ENCODE measurements at places on chromosomes 12 and 14.

- no peak for DNase-seq
Observed at GRCh38 chr12:72315858-72316257, 43.7 kb downstream of the TRHDE start.

- no peak for DNase-seq
Observed at GRCh38 chr12:107411792-107412535, 273.6 kb upstream of the PWP1 start.

- DNase-seq: no peak
Observed at GRCh38 chr14:71319666-71320065, 412.4 kb downstream of the PCNX1 start.

- no peak for DNase-seq
Observed at GRCh38 chr14:51321036-51321435, 81.0 kb downstream of the TMX1 start.

GRCh38 chr14:38866461-38866860 is 236.6 kb downstream of the SEC23A start:
- no peak for DNase-seq

DNA sequence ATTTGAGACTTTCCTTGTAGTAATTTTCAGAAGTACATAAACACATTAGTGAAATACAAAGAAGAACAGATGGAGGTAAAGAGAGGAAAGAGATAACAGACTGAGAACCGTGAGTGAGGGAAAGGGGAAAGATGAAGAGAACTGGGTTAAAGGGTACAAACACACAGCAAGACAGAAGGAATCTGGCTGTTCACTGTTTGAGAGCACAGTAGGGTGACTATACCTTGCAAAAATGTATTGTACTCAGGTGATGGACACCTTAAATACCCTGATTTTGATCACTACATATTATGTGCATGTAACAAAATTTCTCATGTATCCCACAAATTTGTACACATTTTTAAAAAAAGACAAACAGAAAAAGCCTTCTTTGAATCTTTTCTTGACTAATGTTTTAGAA is 2.7 kb upstream of the TRHDE start:
- no peak for DNase-seq

DNA sequence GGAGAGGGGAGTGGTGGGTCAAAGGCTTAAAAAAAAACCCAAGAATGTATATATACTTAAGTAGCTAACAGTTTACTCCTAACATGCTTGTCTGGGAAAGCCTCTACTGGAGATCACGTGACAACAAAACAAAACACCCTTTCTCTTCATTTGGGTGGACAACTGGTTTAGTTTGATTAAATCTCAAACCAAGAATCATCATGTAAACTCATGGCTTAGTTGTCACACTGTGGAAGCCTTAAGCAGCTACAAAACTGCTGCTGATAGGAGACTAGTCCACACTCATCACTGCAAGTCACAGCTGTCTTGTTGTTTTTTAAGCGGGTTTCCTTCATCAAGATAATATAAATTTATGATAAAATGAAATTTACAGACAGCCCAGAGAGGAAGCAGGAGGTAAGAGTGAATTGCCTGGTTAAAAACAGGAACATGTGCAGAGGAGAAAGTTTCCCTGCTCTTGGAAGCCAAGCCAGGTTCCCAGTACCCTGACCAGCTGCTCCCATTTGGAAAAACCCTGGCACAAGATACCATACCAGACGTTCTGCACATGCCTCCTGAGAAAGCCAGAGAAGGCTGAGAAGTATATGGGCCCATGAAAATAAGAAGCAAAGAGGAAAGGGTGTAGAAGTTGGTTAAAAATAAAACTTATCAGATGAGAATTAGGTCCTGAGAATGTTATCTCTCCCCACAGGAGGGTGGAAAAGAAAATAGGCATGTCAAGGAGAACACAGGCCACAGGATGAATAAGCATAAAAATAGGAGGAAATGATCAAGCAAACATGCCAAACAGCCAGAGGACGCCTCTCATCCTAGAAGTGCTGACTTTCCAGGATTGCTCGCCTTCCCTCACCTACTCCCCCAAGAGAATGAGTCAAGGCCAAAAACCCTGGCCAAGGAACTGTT is 34.0 kb downstream of the EGLN3 start:
- DNase-seq: no peak

DNA sequence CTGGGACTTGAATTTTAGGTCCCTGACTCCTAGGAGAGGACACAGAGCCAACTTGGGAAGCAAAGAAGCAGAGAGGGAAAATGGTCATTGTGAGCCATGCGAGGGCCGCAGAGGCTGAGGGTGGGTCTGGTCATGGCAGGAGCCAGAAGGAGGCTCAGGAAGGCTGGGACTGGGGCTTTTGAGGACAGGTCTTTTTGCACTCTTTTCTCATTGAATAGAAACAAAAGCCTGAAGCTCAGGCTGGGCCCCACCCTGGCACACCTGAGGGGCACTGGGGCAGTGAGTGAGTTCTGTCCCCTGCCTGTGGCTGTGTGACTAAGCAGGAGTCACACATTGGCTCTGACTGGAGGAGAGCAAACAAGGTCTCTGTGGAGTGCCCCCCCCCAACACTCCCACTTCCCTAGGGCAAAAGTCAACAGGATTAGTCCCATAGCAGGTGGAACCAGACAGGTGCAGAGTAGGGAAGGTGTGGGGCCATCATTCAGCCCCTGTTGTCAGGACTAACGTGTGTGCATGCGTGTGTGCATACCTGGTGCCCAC is 2.8 kb downstream of the KRT7 start:
- no peak for DNase-seq

DNA sequence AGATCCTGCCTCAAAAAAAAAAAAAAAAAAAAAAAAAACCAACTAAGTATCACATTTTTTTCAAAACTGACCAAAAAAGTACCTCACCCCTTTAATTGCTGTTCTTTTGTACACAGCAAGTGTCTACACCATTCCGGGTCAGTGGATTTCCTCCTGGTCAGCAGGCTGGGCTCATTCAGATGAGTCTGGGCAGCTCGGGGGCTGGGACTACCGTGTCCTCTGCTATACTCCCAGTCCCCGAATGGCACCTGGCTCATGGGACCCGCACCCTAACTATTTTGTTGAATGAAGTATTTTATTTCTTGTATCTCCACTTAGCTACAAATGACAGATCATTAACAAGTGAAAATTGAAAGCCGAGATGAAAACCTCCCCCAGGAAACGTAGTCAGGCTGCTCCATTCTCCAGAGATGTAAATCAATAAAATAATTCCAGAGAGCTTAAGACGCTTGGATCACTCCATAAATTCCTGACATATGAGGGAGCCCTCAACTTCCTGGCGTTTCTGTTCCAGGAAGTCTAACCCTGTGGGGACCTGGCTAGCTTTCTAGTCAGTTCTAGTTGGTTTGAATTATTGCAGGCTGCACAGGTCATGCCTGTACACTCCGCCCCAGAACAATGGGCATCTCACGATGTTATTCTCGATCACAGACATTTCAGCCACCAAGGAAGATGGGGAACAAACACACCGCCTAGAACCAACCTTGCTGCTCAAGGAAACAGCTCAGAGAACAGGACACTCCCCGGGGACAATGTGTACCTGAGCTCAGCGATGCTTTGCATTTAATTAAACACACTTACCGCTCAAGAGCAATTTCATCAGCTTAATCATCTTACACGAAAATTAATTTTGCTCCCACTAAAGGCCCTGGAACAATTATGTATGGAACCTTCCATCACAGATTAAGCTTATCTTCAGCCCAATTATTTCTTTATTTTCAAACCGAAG is 76.3 kb downstream of the RIMBP2 start:
- no peak for DNase-seq

DNA sequence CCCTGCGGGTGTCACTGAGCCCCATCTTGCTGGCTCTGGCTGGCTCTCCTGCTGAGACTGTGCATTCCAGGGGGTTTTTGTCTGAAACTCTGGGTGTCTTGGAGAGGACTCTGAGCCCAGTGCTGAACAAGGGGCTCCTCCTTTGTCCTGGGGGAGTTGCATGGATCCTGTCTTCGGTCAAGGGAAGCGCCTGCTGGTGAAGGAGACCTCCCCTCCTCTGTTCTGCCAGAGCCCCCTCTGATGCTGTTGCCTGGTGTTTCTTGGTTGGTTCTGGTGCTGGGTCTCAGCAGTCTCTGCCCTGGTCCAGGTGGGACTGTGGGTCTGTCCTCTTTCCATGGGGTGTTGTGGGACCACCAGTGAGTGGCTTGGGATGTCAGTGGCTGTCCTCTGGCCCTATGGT is 380.9 kb downstream of the TMEM121 start:
- DNase-seq: no peak

DNA sequence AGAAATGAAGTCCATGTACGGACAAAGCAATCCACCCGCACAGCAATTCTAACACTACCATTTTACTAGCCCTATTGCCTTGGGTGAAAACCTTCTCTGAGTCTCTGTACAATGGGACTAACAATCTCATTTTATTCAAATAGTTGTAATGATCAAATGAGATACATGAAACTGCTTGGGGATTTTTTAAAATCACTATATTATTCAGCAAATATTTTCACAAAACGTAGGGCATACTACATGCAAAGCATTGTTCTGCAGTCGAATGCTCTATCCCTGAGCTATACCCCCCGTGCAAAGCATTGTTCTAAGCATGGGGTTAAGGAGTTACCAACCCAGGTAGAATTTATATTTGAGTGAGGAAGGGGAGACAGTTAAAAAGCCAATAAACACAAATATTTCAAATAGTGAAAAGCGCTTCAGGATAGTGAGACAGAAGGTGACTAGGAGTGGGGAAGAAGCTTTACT is 554 bp upstream of the ATF7 start:
- DNase-seq: no peak

DNA sequence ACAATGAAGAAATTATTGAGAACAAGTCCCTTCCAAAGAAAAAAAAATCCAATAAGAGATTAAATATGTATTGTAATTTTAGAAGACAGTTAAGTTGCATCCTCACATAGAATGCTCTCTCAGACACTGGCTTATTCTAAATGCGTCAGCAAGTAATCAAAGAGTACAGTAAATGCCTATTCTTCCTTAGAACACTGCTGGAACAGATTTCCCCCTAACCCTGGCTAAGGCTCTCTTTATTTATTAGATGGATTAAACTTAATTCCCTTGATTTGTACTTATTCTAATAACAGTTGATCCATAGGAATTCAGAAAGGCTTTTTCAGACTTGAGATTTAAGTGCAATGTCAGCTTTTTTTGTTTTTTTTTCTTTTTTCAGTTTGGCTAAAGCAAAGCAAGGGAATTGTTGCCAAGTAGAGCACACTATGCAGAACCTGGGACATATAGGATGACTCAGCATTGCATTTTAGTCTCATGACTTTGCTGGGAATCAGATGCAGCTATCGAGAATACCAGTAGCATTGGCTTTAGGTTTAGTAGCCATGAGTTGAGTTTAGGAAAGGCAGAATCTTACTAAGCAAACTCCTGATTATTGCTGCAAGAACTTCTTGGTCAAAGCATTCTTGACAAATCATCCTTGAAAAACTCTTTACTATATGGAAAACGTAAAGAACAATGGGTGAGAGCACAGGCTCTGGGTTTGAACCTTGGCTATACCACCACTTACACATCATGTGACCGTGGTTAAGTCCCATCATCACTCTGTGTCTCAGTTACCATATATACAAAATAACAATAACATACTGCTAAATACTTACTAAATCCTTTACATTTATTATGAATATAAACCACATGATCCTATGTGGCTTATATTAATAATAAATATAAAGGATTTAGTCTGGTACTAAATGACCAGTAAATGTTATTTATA is 26.7 kb downstream of the MED21 start:
- DNase-seq: no peak

DNA sequence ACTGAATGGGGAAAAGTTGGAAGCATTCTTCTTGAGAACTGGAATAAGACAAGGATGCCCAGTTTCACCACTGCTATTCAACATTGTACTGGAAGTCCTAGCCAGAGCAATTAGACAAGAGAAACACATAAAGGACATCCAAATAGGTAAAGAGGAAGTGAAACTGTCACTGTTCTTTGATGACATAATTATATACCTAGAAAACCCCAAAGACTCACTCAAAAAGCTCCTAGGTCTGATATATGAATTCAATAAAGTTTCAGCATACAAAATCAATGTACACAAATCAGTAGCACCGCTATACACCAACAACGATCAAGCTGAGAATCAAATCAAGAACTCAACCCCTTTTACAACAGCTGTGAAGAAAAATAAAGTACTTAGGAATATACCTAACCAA is 157.3 kb upstream of the DDHD1 start:
- DNase-seq: no peak

GRCh38 chr12:54141431-54142113 is 47.2 kb downstream of the SMUG1 start:
- no peak for DNase-seq

GRCh38 chr14:64899958-64900357 is 14.3 kb upstream of the CHURC1 start:
- no peak for DNase-seq

- DNase-seq: no peak
Observed at GRCh38 chr12:77795699-77796098, 35.0 kb upstream of the NAV3 start.

DNA sequence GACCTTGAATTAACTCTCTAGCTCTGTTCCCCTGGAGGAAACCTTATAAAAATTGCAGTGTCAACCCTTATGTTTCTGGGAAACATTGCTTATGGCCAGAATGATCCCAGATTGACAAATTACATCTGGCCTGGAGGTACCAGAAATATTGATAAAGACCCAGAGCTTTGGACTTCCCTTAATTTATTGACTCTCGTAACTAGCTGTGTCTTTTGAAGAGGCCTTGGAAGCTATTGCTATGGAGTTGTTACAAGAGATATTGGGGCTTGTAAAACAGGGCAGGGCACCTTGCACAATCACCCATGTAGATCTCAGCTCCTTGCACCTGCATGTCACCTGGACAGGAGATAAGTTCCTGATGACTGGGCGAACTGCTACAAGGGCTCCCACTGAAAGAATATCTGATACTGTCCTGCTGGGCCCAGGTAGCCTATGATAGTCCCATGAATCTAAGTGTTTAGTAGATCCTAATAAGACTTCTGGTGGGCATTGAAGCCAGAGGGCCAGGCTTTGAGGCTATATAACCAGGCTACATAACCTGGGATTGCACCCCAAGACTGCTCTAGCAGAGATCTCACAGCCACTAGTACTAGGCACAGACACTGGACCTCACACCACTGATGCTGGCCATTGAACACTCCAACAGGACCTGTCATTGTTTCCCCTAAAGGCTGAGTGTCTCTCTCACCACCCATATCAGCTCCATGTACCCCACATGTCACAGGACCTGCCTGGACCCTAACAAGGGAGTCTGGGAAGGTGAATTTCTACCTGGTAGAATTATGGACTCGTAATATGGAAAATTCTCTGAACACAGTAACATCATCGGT is 135.7 kb upstream of the PWP1 start:
- DNase-seq: no peak

- DNase-seq: peak; percentile 91
Observed at GRCh38 chr12:96241846-96242256, 47.7 kb downstream of the ELK3 start.

DNA sequence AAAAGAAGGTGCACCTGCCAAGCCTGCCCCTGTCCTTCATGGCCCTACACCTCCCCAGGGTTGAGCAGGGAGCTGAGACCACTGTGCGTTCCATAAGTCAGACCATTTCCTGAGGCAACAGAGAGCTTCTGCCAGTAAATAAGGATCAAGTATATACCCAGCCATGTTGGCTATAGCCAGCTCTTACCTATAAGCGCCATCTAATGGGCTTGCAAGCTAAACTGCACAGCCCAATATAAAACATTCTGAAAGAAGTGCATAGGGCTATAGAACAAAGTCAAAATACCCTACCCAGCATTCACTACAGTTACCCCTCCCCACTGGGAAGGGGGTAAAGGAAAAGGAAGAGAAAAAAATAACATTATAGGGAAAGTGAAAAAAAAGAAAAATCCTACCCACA is 59.3 kb upstream of the SCAF11 start:
- DNase-seq: no peak
